Ovary (tissue), 10 donors: ENCODE measurements at places on chromosomes 2 and 18.

DNA sequence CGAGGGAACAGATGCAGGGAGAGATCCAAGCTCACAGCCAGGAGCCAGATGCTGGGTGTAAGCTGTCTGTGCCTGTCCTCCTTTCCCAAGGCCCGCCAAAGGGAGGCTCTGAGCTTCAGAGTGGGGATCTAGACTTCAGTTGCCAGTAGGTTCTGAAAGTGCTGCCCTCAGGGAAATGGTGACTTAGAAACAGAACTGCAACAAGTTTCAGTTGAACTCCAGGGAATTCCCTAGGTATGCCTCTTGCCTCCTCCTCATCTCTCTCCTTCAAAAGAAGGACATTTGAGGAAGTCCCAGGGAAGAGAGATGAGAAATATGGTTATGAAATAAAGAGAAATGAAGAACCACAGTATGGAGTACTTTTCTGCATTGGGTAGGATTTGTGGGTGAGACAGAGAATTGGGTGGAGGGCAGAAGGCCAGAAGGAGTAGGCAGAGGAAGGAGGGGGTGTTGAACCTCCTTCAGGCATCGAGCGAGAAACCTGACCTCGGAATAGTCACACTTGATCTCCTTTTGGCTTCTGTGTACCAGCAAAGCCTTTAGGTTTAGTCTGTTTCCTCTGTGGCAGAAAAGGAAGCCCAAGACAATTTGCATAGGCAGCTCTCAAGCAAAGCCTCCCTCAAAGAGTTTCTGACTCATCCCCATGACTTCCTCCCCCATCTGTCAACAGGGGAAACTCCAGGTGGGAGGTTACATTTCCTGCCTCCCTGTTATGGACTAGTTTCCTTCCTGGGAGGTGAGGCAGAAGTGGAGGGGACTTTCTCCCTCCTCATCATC lies 45.7 kb downstream of the QPCT start:
- no peak for DNase-seq

- DNase-seq, result no peak
Observed at GRCh38 chr2:3387644-3388411, 8.3 kb downstream of the TRAPPC12 start.

DNA sequence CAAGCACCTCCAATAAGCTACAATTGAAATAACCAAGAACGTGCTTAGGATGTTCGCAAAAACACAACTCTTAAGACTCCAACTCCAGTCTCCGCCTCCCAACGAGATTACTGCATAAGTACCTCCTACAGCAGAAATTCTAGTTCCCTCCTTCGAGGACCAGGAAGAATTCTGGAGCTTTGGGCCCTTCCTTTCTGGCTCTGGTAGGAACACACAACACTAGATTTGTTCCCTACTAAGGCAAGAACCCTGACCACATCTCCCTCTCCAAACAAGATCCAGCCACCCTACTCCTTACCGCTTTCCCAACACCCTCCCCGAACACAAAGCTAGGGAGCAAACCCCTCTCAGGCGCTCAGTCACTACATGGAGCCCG lies 721 bp downstream of the ADAM17 start:
- DNase-seq, result no peak

DNA sequence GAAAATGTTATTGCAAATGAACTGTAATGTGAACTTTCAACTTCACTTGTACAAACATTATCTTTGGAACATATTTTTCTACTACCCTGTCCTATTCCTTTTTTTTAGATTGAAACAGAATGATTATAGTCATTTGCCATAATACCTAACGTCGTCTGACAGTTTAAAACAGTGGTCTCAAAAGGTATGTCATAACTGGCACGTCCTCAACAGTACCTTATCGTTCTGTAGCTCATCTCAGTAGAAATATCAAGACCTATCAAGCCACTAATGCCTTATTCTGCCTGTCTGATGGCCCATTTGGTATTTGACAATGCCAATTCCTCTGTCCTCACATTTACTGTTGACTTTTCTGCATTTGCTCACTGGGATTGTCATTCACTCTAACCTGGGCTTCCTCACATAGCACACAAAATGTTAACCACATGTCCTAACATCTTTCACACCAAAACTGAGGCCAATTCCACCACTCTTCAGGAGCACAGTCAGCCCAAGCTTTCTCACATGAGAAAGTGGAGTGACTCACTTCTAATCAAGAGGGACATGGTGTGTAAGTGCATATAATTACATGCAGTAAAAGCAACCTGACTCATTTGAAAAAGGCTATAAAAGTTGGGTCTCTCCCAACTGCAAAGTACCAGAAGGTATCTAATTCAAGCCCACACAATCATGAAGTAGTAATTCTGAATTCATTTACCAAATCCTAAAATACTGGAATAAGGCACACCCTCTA lies 34.8 kb downstream of the DNER start:
- no peak for DNase-seq

- DNase-seq, result no peak
Observed at GRCh38 chr2:21029519-21029918, 14.4 kb downstream of the APOB start.

DNA sequence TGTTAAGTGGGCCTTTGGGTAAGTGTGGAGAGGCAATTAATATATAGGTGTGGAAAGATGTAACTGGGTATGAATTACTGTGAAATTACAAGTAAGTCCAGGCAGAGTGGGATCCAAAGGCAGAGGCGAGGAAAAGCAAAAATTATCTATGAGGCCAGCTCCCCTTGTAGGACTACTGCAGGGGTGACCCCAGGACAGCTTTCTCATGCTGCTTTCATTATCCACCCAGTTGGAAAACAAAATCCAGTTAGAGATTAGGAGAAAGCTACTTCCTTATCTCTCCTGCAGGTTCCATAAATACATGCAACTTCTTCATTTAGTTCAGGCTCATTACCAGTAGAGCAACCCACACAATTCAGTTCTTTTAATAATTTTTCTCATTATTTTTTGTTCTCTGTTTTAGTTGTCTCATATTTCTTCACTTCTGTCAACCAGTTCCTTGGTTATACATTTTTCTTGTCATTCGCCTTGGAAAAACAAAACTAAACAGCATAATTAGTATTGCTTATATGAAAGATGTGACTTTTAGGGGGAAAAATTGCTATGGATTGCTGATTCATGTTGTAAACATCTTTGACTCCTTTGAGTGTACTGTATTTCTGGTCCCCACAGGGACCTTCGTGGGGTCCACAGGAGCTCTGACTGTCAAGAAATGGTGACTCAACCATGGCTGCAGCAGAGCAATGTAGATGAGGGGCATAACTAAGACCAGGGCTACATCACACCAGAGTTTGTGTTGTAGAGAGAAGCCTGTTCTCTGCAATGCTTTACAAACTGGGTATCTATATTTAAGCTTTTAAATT lies 110.4 kb upstream of the PARD3B start:
- DNase-seq, result no peak

DNA sequence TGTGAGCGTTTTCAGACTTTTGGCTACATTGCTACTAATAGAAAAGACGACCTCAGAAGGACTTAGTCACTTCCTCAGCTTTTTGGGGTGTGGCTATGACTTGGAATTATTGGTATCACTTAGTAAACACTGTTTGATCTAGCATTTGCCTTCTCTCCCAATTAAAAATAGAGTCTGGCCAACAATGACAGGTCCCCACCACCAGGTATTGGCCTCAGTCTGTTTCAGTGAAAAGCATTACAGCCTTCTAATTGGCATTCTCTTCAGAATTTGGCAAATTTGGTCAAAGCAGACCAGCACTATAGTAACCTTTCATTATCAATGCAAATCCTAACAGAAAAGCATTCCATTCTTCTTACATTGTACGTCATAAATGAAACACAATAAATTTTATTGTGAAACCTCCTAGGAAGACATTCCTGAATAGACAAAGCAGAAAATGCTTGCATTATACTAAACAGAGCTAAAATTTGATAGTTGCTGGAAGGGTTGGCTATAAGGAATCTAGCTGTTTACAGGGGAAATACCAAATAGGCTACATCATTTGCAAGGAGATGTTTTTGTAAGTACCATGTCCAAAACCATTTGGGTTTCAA lies 613.9 kb downstream of the IRS1 start:
- DNase-seq, result no peak
